ENCODE measurements at places on chromosomes 3 and 15.

DNA sequence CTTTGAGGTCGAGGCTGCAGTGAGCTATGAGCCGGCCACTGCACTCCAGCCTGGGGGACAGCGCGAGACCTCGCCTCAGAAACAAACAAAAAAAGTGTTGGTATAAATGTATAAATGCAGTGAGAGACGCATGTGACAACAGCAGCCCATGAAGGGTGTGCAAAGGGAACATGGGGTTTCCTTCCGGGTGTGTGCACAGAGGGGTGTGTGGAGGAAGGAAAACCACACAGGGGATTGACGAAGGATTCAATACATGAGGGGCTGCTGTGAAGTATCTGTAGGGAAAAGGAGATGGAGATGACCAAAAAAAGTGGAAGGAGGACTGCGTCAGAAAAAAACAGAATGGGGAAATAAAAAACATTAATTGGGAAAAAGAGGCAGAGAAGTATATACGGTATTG is 1.1 kb downstream of the MTFMT start:
- no peak for DNase-seq

GRCh38 chr3:116561529-116561928 is 116.2 kb upstream of the LSAMP start:
- DNase-seq = no peak

DNA sequence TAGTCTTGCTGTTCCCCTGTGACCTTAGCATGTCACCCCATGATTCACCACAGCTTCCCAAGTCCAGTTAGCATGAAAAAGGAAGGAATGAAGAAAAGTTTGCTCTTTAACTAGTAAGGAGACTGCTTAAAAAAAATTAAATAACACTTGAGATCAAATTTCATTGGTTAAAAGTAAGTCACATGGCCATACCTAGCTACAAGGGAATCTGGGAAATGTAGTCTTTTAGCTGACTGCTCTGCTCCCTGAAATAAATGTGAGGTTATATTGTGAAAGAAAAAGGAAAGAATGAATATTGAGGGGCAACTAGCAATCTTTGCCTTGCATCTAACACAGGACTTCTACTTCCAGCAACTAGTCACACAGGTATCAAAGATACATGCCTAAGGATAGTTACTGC is 84.7 kb upstream of the LRRN1 start:
- DNase-seq = no peak

DNA sequence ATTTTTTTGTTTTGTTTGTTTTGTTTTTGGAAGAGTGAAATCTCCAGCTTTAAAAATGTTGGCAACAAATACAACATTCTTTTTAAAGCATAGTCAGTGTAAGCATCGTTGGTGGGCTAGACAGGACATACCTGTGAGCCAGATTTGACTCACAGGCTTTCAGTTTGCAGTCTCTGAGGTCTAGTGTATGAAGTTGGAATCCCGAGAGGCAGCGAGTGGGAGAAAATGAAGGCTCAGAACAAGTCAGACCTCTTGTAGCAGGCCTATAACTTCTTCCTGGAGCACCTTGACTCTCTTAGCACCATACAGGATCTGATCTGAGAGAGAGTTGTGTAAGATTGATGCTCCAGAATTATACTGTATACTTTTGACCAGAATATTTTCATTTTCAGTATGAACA is 60.2 kb downstream of the CNTN4 start:
- DNase-seq = no peak

DNA sequence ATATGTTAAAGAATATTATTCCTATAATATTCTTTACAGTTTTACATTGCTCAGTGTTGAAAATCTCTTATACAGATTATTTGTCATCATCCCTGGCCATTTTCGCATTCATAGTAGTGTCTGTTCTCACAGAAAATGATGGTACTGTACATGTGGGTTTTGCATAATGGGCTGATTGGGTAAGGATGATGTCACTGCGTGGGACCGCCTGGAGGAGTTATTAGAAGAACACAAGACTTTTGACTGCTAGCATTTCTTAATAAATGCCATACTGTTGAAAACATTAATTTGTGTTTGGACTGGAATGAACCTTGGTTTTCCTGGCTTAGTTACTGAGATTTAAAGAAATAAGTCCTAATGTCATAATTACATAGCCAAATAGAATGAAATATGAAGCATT is 20.3 kb downstream of the LRCH3 start:
- DNase-seq = no peak

GRCh38 chr3:87924485-87924884 is 134.3 kb downstream of the CGGBP1 start:
- no peak for DNase-seq

DNA sequence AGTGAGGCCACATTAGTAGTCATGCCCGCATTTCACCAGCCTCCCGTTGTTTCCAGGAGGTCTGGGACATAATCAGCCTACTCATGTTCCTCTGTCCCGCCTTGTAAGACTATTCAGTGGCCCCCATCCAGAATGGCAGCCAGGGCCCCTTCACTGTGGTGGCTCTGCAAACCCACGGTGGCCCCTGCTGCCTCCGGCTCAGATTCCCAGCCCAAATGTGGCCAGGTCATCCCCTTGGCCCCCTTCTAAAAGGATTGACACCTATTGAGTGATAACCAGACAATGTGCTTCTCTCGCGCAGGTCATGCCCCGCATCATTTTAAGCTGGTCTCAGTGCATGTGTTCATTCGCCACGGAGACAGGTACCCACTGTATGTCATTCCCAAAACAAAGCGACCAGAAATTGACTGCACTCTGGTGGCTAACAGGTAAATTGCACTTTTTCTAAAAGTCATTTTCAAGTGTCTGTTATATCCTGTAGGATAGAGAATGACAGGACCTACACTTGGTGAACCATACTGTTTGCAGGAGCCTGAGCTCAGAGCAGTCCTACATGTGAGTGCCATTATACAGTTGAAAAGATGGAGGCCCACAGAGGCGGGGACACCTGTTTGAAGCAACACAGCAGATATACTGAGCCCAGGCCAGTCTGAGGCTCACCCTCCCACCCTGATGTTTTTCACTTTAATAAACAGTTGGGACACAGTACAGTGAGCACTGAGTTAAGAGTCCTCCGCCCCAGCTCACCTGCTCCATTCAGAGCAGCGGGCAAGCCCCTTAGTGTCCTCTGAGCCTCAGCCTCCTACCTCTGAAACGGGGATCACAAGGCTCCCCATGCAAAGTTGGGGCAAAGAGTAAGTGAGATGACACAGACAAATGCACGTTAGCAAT is 47.7 kb downstream of the PXYLP1 start:
- no peak for DNase-seq

GRCh38 chr15:58517682-58518525 is 86.1 kb downstream of the LIPC start:
- peak; percentile 52 for DNase-seq

GRCh38 chr3:175965036-175965435 is 1105.9 kb downstream of the NAALADL2 start:
- DNase-seq = no peak

DNA sequence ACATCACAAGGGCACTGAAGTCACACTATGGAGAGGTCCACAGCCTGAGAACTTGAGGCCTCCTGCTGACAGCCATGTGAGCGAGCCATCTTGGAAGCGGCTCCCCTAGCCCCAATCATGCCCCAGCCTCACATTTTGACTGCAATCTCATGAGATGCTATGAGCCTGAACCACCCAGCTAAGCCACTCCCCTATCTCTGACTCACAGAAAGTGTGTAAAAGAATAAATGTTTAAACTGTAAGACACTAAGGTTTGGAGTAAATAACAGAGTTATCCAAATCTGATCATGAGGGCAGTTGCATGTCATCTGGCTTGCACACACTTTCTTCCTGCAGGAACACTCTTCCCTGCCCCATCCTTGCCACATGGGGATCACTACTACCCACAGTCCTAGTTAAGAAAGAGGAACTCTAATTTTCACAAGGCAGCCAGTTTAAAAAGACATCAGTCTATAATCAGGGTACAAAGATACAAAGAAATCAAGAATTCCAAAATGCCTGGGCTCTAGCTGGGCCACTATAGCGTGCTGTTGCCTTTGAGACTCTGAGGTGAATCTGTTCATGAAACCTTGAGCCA is 494.2 kb downstream of the FOXP1 start:
- no peak for DNase-seq

- peak; percentile 49 for DNase-seq
These were observed 2.4 kb downstream of the CCNDBP1 start for GRCh38 chr15:43187544-43188155.

DNA sequence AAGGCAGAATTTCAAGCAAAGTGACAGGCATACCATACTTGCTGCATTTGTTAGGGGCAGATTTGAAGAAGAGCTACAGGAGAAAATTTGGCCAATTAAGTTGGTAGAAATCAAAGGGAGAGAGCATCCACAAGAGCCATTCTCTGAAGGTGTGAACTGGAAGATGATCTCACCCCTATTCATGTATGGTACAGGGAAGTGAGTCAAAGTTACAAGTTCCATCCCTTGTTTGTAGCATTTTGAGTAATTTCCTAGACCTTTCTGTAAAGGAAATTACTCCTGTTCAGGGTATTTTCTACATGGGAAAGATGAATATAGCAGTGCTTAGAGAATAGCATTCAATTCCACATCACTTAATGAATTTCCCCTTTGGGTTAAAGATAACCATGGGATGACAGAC is 28.4 kb downstream of the TTC14 start:
- DNase-seq = no peak

GRCh38 chr15:68655686-68656437 is 77.1 kb downstream of the CORO2B start:
- DNase-seq = no peak

DNA sequence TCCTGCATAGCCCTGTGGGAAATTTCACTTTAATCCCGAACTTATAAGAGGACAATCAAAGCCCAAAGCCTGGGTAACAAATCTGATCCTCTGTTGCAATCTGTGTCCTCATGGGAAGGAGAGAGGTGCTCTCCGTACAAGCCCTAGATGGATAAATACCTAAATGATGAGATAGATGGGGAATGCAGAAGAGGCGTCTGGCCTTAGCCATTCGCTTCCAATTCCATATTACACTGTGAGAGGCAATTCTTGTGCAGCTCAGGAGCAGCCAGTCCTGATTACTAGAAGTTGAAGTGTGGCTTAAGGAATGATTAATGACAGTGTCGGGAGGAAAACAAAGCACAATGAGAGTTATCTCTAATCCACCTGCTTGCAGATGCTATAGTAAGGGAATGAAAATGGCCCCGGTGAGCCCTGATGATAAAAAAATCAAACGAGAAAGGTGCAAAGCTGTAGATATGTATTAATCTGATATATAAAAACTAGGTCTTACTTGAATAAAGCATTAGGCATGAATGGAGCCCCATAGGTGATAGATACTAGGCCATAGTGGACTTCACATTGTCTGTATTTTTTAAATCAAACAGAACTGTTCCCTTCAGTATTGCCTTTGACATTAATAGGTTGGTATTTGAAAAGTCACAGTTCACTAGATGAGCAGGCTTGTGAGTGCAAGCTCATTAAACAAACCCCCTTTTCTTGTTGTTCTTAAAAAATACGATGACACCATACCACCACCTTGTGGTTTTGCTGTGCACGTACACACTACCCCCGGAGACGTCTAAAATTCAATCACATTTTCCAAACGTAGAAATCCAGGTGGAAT is 54.2 kb upstream of the TMCO5A start:
- DNase-seq = no peak

GRCh38 chr3:189119950-189120349 is 51.8 kb upstream of the TPRG1 start:
- no peak for DNase-seq

DNA sequence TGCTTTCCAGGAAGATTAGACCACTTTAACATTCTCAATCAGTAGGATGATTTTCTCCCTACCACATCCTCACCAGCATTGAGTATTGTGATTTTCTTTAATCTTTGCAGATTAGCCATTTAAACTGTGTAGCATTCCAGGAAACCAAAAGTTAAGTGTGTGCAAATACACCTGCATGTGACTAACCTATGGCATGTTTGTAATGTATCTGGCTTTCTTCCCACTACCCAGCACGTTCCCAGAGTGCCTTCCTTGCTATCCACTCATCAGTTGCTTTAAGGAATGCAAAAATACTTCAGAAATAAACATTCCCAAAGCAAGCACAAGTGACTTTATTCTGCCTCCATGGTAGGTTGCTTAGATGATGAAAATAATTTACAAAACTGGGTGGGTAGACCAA is 74.2 kb downstream of the ATG7 start:
- DNase-seq = no peak

- DNase-seq = no peak
These were observed 39.5 kb downstream of the EIF4E3 start for GRCh38 chr3:71685686-71686085.

DNA sequence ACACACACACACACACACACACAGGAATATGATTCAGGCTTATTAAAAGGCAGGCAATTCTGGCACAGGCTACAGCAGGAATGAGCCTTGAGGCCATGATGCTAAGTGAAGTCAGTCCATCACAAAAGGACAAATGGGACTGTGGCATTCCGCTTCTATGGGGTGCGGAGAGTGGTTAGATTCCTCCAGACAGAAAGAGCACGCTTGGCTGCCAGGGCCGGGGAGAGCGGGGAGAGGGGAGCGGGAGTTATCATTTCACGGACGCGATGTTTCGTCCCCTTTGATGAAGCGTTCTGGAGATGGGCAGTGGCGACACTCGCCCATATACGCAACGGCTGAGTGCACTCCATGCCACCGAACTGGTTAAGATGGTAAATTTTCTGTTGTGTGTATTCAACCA is 58.5 kb upstream of the FAM174B start:
- DNase-seq = peak; percentile 50

DNA sequence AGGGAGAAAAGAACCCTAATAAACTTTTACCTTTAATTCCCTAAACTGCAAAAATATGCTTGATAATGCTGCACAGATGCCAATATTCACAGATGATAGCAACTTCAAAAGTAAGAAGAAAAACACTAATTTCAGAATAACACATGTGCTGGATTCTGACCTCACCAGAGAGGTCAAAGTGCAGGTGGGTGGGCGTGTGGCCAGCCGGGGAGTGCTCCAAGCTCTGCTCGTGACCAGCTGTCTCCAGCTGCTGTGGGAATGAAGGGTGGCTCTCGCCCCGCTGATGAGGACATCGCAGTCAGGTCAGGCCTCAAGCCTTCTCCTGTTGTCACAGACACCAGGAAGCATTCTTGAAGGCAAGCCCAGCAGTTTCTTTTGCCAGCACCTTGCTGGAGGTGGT is 57.1 kb downstream of the ADAMTS17 start:
- no peak for DNase-seq

- no peak for DNase-seq
These were observed 30.7 kb upstream of the CHD2 start for GRCh38 chr15:92869263-92869940.

DNA sequence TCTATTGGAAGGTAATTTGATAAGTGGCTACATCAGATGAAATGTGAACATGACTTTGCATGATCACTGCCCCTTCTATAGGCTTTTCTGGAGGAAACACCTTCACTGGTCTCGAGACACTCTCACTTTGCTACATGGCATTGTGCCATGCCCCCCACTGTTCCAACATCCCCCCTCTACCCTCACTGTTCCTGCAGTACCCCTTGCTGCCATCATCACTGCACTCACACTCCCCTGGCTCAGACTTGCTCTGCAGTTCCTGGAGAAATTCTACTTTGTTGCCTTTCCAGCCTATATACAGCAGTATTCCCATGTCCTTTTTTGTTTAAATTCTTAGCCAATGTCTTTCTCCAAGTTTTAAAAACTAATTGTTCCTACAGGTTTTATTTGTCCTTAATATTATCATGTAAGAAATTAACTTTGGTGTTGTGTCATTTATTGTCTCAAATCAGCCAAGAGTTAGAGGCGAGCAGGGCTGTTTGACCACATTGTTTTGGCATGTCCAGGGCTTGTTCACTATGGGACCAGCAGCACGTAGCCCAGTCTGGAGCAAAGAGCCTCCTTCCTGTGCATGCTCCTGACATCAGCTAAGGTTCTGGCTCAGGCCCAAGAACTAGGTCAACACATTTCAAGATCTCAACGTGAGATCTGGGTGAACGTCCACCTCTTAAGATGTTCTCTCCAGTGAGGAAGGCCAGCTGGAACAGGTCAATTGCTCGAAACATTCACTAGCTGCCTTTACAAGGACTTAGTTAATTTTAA is 246.4 kb downstream of the SLC9A9 start:
- DNase-seq = no peak
